AG04449 (cell line): ENCODE measurements at places on chromosomes 3 and 15.

GRCh38 chr3:194184801-194185200 is 48.9 kb downstream of the HES1 start:
- no peak for DNase-seq

GRCh38 chr3:150453353-150453752 is 45.3 kb downstream of the TSC22D2 start:
- DNase-seq, result no peak

DNA sequence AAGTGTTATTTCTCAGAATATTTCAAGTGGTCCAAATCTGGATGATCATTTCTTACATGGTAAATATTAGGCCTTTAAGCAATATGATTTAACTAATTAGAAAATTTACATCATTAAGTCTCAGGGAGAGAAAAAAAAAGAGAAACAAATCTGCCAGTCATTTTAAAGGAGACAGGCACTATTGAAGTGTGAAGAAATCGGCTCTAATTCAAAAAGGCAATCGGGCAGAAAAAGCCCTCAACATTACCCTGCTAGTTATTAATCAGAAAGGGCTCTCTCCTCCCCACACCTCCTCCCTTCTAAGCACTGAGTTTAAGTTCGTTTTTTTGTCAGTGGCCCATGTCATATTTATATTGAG is 215.9 kb downstream of the MEIS2 start:
- DNase-seq, result no peak

- DNase-seq, result no peak
Measured at GRCh38 chr3:194134231-194134756, 1.7 kb upstream of the HES1 start.

DNA sequence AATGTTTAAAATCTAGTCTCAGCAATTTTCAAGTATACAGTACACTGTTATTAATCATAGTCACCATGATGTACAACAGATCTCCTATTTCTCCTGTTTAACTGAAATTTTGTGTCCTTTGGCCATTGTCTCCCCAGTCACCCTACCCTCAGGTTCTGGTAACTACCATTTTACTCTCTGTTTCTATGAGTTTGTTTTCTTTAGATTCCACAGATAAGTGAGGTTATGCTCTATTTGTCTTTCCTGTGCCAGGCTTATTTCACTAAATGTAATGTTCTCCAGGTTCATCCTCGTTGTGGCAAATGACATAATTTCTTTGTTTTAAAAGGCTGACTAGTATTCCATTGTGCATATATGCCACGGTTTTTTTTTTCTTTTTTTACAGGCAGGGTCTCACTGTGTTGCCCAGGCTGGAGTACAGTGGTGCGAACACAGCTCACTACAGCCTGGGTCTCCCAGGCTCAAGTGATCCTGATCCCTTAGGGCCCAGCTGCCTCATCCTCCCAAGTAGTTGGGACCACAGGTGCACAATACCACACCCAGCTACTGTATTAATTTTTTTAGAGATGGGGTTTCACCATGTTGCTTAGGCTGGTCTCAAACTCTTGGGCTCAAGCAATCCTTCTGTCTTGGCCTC is 50.0 kb downstream of the RAB7A start:
- no peak for DNase-seq

DNA sequence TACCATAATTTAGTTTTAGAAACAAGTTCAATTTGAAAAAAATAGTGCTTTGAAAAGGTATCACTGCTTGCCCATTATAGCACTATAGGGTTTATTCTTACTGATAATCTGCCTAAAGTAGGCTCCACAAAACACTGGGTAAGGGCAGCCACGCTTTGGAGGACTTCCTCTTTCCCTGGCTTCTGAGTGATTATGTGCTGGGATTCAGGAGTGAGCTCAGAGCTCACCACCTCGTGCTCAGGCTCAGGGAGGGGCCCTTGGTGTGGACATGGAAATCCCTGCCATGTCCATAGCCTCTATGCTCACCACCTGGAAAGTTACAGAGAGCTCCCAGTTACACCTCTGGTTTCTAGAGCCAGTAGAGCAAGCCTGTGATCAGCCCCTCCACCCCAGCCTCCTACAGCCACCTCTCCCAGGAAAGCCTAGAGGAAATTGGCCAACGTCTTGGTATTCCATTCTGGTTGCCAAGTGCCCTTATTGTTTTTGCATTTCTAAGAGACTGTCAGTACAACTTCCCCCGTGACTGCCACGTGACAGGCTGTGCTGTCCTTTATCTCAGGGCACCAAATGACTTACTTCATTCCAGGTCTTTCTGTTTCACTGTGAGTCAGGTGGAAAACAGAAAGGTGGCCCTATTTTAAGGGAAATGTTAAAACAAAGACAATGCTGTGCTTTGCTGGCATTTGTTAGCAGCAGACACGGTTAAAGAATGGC is 316.0 kb downstream of the RORA start:
- DNase-seq, result no peak

GRCh38 chr3:150249779-150250470 is 158.2 kb upstream of the TSC22D2 start:
- no peak for DNase-seq

DNA sequence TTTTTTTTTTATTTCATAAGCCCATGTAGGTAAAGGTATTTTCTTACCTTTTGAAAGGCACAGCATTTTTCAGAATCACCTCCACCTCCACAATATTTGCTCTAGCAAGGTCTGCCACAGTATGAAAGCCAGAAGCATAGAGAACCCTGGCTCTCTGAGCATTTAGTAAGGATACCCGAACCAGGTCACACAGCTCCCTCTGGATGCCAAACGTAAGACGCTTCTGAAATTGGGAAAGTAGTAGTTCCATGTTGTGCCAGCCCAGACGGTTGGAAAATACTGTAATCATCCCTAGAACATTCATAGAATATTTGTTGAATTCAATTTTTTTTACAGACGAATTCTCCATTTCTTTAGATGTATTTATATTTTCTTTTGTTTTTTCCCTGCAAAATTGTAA is 52.4 kb downstream of the POLQ start:
- DNase-seq, result no peak

DNA sequence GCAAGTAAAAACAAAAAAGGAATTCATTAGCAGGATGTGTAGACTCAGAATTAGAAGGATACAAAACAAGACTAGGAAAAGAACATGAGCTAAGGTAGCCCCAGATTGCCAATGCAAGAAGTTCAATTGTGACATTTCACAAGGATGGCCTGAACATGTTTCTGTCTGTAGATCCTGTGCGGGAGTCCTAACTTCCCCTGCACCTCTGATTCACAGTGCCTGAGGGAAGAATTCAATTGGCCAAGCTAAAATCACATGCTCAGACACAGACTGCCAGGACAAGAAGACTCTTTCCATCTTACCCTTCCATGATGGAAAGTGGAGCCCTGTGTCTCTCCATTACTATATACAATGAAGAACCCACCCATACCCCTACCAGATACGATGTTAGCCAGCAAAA is 251.5 kb downstream of the KCNH8 start:
- no peak for DNase-seq

- DNase-seq, result no peak
Measured at GRCh38 chr15:41581110-41581509, 22.1 kb downstream of the TYRO3 start.

DNA sequence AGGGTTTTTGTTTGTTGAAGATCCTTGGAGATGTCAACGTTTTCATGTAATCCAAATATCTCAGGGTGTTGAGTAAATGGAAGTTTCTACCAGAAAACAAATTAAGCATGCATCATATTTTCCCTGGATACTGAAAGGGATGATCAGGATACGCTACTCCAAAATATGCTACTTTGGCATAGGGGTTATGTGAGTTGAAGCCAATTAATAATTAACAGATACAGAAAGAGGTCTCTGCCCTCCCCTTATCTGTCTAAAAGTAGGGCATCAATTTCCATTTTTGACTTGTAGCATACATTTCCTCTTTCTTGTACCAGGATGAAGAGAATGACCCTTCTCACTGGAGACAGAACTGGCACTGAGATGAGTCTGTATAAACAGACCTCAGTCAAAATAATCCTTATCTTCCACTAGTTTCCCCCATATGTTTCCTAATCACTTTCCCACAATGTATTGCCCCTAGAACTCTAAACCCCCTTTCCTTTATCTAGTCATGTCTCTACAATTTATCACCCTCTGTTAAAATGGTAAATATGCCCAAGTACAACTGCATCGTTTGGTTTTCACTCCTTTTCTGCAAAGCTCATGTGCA is 17.4 kb upstream of the ASB14 start:
- DNase-seq, result no peak

- no peak for DNase-seq
Measured at GRCh38 chr3:26712211-26713026, 89.8 kb downstream of the LRRC3B start.

GRCh38 chr15:61327019-61327631 is 98.0 kb upstream of the RORA start:
- DNase-seq, result no peak

DNA sequence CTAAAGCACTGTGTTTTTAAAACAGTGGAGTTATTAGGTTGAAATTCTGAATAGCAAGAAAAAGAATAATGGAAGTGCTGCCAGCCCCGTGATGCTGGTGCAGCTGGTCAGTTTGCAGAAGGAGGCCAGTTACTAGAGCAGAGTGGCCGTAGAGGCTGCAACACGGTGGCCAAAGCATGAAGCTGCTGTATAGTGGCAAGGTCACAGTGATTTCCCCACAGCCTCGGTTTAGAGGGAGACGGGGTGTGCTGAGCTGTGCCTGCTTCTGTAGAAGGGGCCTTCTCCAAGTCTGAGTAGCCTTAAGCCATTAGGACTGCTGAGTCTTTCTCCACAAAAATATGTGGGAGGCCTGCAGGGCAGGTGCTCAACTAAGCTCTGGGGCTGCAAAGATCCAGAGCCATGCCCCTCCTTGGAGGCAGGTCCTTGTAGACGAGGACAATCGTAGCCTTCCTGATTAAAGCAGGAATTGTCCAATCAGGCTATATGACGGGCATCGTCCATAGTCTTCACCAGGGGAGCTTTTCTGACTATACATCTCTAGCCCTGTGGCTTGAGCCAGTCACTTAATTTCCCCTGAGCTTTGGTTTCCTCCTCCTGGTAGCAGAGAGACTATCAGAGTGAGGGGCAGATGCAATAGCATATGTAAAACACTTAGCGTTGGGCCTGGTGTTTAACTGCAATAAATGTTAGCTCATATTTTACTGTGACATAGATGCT is 151.6 kb downstream of the PGPEP1L start:
- no peak for DNase-seq

DNA sequence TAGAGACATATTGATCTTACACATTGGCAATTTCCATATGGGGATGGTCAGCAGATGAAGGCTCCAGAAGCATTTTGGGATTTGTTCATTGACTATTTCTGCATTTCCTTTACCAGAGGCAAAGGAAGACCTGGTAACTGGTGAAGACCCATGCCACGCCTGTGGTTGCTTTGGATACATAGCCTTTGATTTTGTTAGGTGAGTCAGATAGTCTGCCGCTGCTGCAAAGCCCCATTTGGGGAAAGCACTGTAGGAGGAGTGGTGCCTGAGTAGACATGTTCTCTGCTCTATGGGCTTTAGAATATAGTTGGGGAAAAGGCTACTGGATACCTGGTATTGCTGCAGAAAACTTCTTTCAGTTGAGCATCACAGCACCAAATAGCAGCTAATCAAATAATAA is 56.8 kb downstream of the TFG start:
- no peak for DNase-seq

GRCh38 chr3:194865615-194866014 is 179.9 kb downstream of the FAM43A start:
- no peak for DNase-seq

GRCh38 chr15:66278056-66278455 is 15.3 kb upstream of the DIS3L start:
- DNase-seq, result no peak

GRCh38 chr3:190722181-190722905 is 140.2 kb downstream of the GMNC start:
- no peak for DNase-seq

- peak; percentile 19 for DNase-seq
Measured at GRCh38 chr3:156142702-156143101, 22.3 kb downstream of the KCNAB1 start.

DNA sequence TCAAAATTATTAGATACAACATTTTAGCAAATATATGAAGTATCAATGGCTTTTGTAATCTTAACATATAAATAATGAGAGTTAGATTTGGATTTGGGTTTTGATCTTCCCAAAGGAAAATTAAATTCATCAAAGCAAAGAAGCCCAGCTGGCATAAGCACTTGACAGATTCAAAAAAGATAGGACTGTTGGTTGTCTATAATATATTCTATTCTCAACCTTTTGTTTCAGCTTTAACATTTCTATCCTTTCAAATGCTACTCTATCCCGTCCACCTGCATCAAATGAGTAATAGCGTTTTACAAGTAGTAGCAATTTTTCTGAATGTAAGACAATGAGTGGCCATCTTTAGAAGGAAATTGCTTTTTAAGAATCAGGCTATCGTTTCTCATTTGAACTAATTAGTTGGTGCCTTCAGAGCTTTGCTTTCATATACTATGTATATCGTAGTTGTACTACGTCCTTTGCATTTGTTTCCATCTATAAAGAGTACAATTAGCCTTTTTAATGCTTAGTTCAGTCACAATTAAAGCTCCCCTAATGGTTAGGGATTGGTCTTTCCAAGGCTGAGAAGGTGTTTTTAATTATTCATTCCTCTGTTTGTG is 278.0 kb downstream of the UBE2E2 start:
- DNase-seq, result no peak

DNA sequence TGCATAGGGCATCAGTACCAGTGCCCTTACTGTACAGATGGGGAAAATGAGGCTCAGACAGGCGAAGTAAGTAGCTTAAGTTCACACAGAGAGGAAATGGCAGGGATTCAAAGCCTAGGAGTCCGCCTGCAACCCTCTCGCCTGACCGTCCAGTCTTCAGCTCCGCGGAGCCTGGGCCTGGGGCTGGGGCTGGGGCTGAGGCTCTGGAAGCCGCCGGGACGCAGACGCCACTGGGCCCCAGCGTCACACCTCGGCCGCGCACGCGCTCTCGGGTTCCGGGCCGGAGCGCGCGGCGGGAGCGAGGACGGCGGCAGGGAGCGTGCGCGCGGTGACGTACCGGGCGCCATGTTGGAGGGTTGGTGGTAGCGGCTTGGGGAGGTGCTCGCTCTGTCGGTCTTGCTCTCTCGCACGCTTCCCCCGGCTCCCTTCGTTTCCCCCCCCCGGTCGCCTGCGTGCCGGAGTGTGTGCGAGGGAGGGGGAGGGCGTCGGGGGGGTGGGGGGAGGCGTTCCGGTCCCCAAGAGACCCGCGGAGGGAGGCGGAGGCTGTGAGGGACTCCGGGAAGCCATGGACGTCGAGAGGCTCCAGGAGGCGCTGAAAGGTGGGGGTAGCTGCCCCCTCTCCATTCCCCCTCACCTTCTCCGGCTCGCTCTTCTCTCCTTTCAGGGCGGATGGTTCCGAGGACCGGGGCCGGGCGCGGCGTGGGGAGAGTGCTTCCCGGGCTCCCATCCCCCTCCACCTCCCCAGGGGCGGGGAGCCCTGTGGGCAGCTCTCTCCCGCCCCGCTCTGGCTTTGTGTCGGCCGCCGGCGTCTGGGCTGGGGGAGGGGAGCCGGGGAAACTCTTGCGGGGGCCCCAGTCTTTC is at the start of gene PPP4R2:
TSS of gene PPP4R2 (plus strand) at position 339 of the 861 bp plus-strand sequence. CDS start at position 566, 227 bp downstream.
- peak; percentile 50 for DNase-seq

GRCh38 chr3:45120359-45121158 is 25.6 kb downstream of the CDCP1 start:
- no peak for DNase-seq

- DNase-seq, result no peak
Measured at GRCh38 chr3:36548712-36549111, 168.4 kb downstream of the STAC start.
